ENCODE measurements at places on chromosomes 3 and 15.
A peak's percentile ranks its signal among the peaks of the same experiment; 100 is the strongest.

DNA sequence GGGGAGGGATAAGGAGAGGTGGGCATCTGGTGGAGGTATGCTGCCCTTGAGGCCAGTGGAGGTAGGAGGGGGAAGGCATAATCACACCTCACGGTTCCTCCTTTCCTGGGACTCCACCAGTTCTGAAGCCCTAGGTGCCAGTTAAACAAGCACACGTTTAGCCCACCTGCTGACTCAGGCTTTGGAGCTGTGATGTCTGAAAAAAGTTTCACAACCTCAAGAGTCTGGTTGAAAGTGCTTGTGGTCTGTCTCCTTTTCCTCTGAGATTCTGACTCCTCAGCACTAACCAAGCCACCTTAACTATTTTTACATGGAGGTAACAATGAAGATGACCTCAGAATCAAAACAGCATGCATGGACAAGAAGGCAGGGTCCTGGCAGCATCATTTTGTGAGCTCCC is 23.0 kb downstream of the HPS3 start:
- peak; percentile 54 for DNase-seq

DNA sequence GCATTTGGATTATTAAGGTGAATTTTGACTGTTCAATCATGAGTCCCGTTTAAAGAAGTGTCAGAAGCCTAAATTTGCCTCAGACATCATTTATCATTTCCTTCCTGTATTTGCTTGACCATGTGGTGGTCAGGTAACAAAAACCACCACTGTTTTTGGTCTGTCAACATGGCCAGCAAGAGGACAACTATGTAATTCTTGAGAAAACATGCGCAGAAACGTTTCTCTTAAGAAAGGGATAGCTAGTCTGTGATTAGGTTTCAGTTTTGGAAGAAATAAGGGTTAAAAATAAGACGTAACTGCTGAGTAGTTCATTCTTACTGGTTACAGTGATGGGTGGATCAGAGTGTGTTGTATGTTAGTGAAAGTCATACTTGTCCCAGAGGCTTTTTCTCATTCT is 204.5 kb downstream of the AKAP13 start:
- DNase-seq: no peak

DNA sequence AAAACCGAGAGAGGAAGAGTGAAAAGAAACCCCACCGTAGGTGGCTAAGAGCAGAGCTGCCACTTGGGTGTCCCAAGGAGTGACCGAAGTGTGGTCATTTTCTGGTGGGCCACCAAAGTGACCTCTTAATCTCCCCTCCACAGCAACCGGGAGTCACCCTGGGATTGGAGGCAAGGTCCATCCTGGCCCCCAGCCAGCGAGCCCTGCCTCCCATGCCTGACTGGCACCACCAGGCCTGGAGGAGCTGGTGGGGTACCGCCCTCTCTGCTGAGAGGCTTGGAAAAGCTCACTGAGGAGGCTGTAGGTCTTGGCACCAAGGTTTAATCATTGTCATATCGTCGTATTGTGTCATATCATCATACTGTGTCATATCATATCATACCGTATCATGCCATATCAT is 74.0 kb upstream of the TRPM1 start:
- no peak for DNase-seq

DNA sequence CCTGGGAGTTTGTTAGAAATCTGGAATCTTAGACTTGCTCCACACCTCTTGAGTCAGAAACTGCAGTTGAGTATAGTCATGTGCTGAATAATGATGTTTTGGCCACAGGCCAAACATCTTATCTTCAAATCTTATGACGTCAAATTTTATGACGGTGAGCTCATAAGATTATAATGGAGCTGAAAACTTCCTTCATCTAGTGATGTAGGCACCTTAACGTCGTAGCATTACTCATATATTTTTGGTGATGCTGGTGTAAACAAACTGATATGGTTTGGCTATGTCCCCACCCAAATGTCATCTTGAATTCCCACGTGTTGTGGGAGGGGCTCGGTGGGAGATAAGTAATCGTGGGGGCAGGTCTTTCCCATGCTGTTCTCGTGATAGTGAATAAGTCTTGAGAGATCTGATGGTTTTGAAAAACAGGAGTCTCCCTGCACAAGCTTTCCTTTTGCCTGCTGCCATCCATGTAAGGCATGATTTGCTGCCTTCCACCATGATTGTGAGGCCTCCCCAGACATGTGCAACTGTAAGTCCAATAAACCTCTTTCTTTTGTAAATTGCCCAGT is 268.0 kb upstream of the PROK2 start:
- DNase-seq: no peak

DNA sequence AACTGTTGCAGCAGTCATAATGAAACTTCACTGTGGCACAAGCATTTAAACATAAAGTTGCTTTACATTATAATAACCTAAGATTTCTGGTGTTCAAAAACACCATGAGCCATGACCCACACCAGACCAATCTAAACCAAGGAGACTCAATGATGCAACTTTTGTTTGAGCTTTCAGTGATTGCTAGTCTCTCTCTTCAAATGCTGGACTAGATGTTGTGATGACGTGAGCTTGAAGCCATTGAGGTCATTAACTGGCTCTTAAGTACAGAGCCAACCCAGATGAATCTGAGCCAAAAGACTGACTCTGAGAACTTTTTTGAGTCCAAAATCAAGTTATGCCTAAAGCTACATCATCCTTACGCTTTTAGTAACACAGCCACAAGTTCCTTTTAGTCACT is 36.5 kb downstream of the ATR start:
- no peak for DNase-seq

- no peak for DNase-seq
These were observed 30.5 kb upstream of the LYZL4 start for GRCh38 chr3:42440924-42441323.

DNA sequence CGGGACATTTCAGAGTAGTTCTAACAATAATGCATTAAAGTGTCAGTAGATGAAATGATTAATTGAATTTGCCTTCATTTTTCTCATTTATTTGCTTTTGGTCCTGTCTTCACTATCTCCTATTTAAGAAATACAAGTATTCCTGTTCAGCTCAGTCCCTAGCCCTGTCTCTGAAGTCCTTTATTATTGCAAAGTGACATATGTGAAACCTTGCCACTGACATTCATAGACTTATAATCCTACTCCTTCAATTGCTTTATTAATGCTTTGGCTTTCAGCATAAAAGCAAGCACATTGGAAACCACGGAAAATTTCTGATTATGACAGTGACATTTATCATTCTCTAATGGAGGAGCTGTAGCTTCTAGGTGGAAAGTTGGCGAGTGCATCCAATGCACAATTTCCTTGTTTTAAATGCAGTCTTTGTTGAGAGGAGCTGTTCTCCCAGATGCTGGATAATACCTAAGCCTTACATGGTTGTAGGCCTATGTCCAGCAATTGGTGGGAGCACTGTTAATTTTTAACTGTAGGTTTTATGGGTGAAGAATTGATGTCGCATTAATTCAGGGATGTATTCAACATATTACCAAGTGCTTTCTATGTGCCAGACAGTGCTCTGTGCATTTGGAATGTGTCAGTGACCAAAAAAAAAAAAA is 337.8 kb downstream of the FEZF2 start:
- DNase-seq: no peak

DNA sequence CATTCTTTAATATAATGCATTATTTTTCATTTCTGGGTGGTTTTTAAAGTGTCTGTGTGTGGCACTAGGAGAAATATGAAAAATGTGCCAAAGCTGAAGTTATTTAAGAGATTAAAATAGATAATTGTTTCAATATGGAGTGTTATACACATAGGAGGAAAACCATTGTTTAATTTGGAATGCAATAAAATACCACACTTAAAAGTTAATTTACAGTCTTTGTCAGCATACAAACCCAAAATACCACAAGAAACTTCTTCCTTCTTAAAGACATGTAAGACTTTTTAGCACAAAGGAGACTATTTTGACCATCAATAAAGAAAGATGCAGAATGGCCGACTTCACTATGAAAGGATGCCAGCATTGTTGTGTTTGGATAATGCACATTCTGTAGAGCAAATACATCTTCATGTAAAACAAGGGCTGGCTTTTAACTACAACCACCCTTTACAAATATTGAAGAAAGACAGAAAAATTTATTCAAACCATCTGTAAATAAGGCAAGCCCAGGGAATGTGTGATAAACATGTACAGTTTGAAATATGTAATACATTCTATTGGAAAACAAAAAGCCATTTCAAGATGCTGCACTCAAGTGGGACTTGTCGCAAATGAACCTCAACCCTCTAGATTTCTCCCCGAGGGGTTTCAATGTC is 1146.6 kb downstream of the ROBO1 start:
- DNase-seq: no peak

DNA sequence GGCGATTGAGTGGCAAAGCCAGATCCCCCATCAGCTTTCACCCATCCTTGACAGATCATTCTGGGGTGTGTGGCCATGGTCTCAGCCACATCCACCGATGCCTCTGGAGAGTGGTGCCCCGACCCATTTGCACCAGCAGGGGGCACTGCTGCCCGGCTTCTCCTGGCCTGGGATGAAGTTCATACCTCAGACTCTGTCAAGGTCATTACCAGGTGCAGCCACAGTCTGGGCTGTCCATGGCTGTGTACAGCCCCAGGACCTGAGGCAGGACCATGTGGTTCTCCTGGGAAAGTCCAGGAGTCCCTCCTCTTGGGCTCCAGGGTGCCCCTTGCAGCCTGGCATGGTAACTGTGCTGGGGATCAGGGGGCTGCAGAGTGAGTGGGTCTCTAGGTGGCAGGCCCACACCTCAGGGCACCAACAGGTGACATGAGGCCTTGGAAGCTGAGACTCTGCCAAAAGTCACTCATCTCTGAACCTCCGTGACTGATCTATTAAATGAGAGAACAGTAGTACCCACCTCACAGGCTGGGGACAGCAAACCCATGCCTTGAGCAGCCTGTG is 67.2 kb downstream of the CACNA2D2 start:
- DNase-seq: peak; percentile 12

DNA sequence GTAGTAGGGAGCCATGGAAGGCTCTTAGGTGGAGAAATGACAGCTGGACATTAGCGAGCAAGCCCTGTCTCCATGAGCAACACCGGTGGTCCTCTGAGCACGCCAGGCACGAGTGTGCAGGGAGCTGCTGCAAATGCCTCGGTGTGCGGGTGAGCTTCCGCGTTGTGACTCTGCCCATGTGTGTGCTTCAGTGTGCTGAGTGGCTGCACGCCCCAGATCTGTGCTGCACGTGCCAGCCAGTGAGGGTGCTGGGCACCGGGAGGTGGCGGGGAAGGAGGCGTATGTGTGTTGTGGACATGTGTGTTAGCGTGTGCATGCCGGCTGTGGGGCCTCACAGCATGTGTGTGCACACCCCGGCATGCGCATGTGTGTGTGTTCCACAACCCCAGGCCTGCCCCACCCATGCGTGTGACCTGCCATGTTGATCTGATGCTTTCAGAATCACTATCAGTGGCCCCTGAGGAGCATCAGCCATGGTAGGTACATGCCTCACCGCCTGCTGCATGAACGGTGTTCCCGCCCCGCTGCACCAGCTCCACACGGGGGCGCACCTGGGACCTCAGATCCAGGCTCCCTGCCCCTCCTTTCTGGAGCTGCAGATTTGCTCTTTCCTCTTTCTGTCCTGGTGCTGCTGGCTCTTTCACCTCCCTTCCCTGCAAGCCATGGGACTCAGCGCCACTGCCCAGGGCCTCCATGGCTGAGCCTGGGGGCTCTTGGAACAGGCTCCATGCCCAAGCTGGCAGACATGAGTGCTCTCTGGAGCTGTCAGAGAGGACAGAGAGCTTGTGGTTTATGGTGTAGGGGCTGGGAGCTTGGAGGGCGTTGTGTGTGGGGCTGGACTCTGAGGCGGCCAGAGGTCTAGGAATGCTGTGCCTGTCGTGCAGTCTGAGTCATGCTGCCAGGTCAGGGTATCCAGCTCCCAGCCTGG is 169.4 kb downstream of the TBC1D2B start:
- no peak for DNase-seq

DNA sequence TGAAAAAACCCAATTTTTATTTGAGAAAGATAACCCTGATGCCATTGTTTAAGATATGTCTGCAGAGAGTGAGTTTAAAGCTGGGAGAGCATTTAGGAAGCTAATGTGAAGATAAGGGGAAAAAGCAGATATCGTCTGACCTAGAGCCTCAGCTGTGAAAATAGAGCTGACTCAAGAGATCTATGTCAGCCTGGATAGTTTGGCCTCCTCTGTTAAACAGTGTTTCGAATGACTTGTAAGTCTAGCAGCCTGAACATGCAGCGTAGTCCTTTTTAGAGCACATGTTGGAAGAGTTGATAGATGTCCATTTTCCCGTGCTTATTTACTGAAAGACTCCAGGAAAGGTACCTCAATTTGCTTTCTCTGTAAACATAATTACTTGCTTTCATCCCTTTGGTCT is 48.1 kb downstream of the ALCAM start:
- peak; percentile 28 for DNase-seq

DNA sequence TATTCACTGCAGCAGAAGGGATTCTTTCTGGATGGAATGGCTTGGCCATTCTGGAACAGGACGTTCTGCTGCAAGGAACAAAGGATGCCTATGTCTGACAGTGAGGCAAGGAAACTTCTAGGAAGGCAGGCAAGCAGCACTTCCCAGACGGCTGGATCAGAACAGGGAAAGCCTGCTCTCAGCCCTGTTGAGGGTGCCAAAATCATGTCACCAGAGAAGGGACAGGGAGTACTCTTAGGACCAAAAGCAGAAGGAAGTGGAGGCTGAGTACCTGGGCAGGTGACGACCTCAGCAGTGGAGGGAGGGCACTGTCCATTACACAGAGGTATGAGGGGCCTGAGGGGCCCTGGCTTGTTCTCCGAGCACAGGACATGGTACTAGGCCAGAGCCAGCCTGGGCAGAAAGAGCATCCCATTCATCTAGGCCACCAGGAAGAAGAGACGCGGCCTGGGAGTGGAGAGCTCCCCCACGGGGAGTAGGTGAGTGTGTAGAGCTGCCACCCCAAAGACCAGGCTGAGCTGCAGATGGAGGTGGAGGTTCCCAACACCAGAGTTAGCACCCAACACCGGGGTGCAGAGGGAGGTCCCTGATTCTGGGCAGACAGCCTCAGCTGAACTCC is 9.6 kb downstream of the KLF15 start:
- DNase-seq: no peak

GRCh38 chr15:27448986-27449385 is 478.0 kb downstream of the GABRG3 start:
- DNase-seq: peak; percentile 6

GRCh38 chr15:95739131-95739530 is 591.4 kb upstream of the NR2F2 start:
- no peak for DNase-seq

GRCh38 chr15:73956743-73957135 is 30.5 kb downstream of the LOXL1 start:
- DNase-seq: peak; percentile 98

- peak; percentile 98 for DNase-seq
These were observed 50.3 kb downstream of the CHSY1 start for GRCh38 chr15:101201411-101202174.

- DNase-seq: no peak
These were observed 989.9 kb downstream of the ROBO2 start for GRCh38 chr3:78029775-78030174.
